Effector CD8-positive, alpha-beta T cell (primary cell): ENCODE measurements at places on chromosomes 3 and 15.

GRCh38 chr3:30180310-30181177, 425.9 kb upstream of the TGFBR2 start:
- no peak for DNase-seq

- no peak for DNase-seq
Measured at GRCh38 chr3:72142028-72142427, 357.1 kb upstream of the PROK2 start.

GRCh38 chr3:113812854-113813253, 25.7 kb upstream of the GRAMD1C start:
- DNase-seq = no peak

DNA sequence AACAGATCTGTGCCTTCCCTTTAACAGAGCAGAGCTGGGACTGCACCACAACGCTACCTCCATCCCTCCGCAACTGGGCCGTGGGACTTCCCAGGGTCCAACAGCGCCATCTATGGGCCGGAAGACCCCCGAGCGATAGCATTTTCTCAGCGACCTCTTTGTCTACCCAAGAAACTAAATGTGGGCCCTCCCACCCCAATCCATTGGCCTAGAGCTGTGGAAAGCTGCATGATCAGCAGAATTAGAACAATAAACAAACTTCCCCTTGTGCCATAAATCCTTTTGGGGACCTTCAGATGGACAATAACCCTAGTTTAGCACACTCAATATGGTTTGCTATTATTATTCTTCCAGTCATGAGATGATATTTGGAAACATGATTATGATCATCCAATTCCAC, 74.8 kb upstream of the NTRK3 start:
- DNase-seq = peak; percentile 1

- DNase-seq = no peak
Measured at GRCh38 chr3:126077754-126078153, 6.2 kb downstream of the SLC41A3 start.

DNA sequence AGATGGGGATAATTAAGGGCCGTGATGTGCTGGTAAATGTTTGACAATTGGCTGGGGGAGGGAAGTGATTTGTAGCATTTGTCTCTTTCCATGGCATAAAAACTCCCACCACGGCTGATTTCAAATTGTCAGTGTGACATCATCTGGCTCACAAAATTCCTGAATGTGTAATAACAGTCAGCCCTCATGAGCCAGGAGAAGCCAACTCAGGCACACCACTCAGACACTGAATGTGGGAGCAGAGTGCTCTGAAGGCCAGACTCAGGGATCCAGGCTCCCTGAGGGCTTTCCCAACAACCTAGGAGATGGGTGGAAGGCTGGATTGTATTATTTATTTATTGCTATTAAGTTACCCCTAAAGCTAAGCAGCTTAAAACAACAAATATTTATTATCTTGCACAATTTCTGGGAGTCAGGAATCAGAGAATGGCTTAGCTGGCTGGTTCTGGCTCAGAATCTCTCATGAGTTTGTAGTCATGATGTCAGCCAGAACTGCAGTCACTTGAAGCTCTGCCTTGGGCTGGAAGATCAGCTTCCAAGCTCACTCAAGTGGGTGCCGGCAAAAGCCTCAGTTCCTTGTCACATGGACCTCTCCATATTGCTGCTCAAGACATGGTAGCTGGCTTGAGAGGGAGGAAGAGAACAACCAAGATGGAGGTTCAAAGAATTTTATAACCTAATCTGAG, 6.5 kb upstream of the CPEB1 start:
- no peak for DNase-seq

DNA sequence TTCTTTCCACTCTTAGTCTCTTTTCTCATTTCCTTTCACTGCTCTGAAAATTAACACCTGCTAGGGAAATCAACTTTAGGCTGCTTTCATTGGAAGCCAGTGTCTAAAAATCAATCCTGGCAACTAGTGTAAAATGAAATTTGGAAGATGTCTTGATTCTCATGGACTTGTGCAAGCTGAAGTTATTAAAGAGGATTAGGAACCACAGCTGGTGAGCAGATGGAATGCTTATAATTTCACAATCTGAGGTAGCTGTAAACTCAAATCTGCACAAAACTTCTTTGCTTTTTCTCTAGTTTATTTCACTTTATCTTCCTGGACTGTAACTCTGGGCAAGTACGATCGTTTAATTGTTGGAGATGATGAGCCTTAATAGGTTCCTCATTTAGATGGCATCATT, 175.6 kb downstream of the GHSR start:
- DNase-seq = no peak

- no peak for DNase-seq
Measured at GRCh38 chr3:35071772-35072171, 567.6 kb upstream of the ARPP21 start.
